ENCODE measurements at places on chromosomes 13 and 19.

- no peak for DNase-seq
Measured at GRCh38 chr13:33369073-33369472, 83.5 kb upstream of the STARD13 start.

- DNase-seq, result no peak
Measured at GRCh38 chr13:106063591-106064313, 471.7 kb downstream of the EFNB2 start.

GRCh38 chr13:101785858-101786257 is 333.4 kb downstream of the ITGBL1 start:
- no peak for DNase-seq

GRCh38 chr13:28220166-28220565 is 81.8 kb downstream of the PAN3 start:
- DNase-seq, result no peak

GRCh38 chr19:17766543-17767131 is 15.4 kb downstream of the FCHO1 start:
- DNase-seq, result peak; percentile 60

GRCh38 chr13:30019648-30020626 is 169.5 kb upstream of the UBL3 start:
- no peak for DNase-seq

GRCh38 chr19:14530005-14530348 is 583 bp downstream of the TECR start:
- DNase-seq, result no peak

DNA sequence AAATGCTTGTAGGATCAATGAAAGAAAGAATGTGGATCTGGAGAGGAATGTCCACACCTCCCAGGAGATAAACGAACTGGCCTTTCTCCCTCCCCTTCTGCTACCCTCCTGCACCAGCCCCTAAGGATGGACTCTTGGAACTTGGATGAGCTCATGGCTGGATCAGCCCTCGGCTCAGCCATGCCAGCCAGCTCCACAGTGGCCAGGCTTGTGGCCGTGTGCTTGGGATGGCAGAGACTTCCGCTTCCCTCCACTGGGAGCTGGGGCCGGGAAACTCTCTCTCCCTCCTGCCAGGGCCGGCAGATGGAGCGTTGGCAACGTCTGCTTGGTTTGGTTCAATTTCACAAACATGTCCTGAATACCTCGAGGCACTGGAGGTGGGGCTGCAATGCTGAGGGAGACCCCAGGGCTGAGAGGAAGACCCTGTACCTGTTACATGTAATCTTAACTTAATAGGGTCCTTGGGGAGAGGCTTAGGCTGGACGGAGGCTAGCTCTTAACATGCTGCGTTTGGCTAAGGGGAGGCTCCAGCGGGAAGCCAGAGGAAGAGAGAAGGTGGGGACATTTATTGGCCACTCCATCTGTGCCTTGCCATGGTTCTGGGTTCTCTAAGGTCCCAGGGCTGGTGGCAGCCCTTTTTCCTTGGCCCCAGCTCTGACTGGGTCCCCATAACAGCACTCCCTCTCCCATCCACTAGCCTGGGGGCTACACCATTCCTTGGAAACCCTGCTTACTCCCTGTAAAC is 152.5 kb downstream of the IER2 start:
- DNase-seq, result no peak

Measured in NCI-H2029 treated with DMSO at 0.1 percent for 48 hours (cell line).